Activated T-helper 17 cell treated with anti-CD3 and anti-CD28 coated beads, Interleukin-2, amount 50 U/mL, for 72 hours (primary cell): ENCODE measurements at places on chromosomes 6 and 20.

- H3K4me1 ChIP-seq: peaks cover 3% of the 10 kb centered on the region
- no peak within 1 kb of the TSS for H3K27ac ChIP-seq
Observed at GRCh38 chr6:24125980-24126379, at the start of gene NRSN1. Gene NRSN1, plus strand, starts transcription at chr6:24126215. Its CDS starts 8,113 bp downstream, at chr6:24134328.

- no peak overlapping the region for H3K4me3 ChIP-seq
- H3K4me1 ChIP-seq: no peaks in the 10 kb centered on the region
- peaks cover 52% of the 10 kb centered on the region for H3K27me3 ChIP-seq
- H3K27ac ChIP-seq: no peak overlapping the region
Observed at GRCh38 chr6:151811081-151811480, 3.6 kb downstream of the ESR1 start.

GRCh38 chr6:17885889-17886576 lies 101.4 kb downstream of the KIF13A start:
- H3K36me3 ChIP-seq: no peaks in the 10 kb centered on the region
- H3K4me1 ChIP-seq: no peaks in the 10 kb centered on the region
- ATAC-seq: no peak
- peaks cover 31% of the 10 kb centered on the region for H3K27me3 ChIP-seq

DNA sequence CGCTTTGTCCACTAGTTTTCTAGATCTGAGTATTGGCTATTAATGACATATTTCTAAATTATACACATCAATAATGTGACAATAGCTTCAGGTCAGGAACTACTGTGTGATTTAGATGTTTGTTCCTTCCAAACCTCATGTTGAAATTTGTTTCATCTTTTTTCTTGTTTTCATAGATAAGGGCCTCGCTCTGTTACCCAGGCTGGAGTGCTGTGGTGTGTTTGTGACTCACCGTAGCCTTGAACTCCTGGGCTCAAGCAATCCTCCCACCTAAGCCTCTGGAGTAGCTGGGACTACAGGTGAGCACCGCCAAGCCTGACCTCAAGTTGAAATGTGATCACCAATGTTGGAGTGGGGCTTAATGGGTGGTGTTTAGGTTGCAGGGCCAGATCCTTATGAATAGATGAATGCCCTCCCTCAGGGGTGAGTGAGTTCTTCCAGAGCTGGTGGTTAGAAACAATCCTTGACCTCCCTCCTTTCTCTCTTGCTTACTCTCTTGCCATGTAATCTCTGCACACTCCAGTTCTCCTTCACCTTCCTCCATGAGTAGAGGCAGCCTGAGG lies 5.9 kb upstream of the NQO2 start:
- no peak overlapping the region for H3K4me3 ChIP-seq
- no peaks in the 10 kb centered on the region for H3K4me1 ChIP-seq
- no peaks in the 10 kb centered on the region for H3K27me3 ChIP-seq
- H3K36me3 ChIP-seq: peaks cover 7% of the 10 kb centered on the region
- H3K27ac ChIP-seq: no peak overlapping the region
- no peak for ATAC-seq

DNA sequence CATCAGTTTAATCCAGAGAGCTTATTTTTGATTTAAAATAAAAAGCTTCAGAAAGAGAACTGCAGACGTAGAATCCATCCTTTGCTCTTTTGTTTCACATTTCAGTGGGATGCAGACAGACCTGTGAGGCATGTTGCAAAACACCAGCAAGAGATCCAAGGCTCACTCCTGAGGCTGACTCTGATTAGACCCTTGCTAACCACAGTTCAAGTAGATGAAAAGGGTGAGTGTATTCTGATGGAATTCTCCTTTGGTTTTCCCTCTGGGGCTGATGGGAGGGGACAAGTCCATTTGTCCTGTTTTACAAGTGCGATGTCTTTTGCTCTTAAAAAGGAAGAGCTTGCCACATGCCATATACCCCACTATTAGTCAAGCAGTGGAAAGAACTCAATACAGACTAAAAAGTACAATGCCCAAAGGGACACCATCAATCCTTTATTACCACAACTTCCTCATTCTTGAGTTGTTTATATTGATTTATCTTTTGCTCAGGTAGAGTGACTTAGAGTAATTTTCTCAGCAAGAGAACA lies 772.7 kb downstream of the MAFB start:
- H3K36me3 ChIP-seq: no peaks in the 10 kb centered on the region
- no peak for ATAC-seq
- H3K27me3 ChIP-seq: peaks cover 4% of the 10 kb centered on the region
- H3K4me1 ChIP-seq: no peaks in the 10 kb centered on the region
- no peak overlapping the region for H3K27ac ChIP-seq

DNA sequence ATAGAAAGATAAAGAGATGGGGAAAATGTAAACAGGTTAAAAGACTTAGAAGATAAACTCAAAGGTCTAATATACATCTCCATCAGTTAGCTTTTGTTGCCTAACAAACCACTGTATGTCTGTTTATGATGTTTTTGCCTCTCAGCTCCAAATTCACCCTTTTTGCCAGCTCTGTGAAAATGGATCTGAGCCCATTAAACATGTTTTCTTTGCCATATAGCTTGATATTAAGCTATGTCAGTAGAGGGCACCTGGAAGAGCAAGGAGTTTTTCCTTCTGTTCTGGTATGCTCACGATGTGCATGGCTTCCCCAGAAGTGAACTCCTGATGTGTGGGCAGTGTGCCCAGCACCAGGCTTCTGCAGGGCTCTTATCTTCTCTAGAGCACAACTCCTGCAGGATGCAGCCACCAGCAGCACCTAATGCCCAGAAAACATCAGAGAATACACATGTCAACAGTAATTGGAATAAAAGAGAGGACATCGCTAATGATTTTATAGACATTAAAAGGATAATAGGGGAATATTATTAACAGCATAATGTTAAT lies 14.6 kb upstream of the SNX9 start:
- H3K4me3 ChIP-seq: no peak overlapping the region
- no peaks in the 10 kb centered on the region for H3K27me3 ChIP-seq
- H3K27ac ChIP-seq: no peak overlapping the region
- H3K36me3 ChIP-seq: peaks cover 5% of the 10 kb centered on the region
- no peak for ATAC-seq

DNA sequence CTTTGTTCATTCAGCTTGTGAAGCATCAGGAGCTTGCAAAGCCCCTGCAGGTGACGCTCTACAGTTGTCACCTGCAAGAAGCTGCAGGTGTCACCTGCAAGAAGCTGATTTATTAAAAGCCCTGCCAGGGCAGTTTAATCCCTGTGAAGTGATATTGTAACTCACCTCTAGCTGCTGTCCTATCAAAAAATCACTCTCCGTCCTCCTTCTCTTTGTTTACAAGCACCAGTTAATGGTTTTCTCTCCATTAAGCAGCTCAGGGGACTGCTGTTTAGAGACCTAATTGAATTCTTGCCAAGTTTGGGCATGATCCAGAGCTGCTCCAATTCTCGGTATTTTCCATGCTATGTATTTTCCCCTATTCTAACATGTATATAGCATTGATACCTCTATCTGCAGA lies 345.9 kb downstream of the ARHGAP18 start:
- H3K36me3 ChIP-seq: no peaks in the 10 kb centered on the region
- H3K4me1 ChIP-seq: peaks cover 4% of the 10 kb centered on the region
- no peaks in the 10 kb centered on the region for H3K27me3 ChIP-seq
- no peak overlapping the region for H3K4me3 ChIP-seq
- no peak for ATAC-seq

DNA sequence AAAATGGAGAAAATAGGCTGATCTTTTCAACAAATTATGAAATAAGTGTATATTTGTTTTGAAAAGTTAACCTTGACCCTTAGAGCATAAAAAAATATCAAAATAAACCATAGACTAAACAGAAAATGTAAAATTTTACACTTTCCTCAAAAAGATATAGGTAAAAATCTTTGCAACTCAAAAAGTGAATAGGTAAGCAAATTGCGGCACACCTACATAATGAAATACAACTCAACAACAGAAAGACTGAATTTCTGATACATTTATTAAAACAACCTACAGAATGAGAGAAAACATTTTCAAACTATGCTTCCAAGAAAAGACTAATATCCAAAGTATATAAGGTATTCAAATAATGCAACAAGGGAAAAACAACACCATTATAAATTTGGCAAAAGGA lies 425.7 kb upstream of the KHDRBS2 start:
- H3K4me1 ChIP-seq: no peaks in the 10 kb centered on the region
- no peak overlapping the region for H3K4me3 ChIP-seq

DNA sequence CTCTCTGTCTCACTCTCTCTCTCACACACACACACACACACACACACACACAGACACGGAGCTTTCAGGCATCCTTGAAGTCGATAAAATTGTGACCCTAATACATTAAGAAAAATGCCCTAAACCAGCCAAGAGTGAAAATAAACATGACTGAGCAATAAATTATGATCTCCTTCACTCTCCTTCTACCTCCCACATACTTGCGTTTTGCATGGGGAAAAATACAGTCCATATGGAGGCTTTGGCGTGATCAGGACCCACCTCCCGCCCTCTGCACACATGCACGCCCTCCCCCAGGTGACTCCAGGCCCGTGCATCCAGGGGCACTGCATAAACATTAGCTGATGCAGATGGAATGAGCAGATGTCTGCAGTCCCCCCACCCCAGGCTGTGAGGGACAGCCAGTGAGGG lies 114.2 kb upstream of the JARID2 start:
- no peak overlapping the region for H3K4me3 ChIP-seq
- no peaks in the 10 kb centered on the region for H3K36me3 ChIP-seq
- no peak for ATAC-seq

DNA sequence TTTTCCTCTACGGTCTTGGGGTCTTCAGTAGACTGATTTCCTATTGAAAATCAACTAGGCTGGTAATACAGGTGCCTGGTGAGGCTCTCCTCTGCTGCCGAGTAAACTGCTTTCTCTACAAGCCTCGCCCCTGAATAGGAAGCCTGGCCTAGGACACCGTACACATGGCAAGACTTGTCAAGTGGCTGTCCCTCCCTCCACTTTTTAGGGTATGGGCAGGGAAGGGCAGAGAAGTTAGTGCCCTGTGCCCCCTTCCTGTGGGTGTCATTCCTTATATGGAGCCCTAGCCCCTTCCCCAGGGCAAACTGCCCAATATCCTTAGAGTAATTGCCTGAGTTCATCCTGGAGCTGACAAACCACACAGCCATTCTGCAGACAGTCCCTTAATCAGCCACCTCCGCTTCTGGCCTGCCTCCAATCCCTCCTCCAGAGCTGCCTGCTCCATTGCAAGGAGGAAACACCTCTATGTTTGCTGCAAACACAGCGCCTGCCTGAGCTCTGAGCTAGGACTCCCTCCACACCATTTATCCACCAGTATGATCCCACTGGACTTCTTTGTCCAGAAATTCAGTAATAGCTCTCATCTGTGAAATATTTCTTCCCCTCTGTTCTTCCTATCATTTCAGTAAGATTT lies 93.1 kb downstream of the CHD6 start:
- H3K27ac ChIP-seq: peak overlapping the region; percentile 71
- peaks cover 22% of the 10 kb centered on the region for H3K36me3 ChIP-seq
- H3K4me1 ChIP-seq: peaks cover 32% of the 10 kb centered on the region
- ATAC-seq: no peak
- no peaks in the 10 kb centered on the region for H3K27me3 ChIP-seq

GRCh38 chr20:48800177-48800576 lies 27.6 kb downstream of the PREX1 start:
- no peak overlapping the region for H3K4me3 ChIP-seq
- H3K27ac ChIP-seq: no peak overlapping the region
- no peak for ATAC-seq
- no peaks in the 10 kb centered on the region for H3K27me3 ChIP-seq
- H3K4me1 ChIP-seq: peaks cover 56% of the 10 kb centered on the region

DNA sequence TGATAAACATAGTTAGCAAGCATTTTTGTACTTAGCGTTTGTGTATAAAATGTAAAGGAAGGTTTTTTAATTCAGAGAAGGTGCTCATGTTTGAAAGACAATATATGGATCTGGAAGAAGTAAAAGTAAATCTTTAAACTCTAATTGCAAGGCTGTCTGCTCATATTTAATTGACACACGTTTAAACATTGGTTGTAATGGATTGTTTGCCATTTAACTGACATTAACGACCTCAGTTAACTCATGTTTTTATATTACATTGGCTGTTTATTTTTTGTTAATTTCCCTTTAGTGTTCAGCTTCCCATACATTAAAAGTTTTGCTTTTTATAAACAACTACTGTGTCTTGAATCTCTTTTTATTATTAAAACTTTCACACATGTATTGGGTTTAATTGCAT lies 208.1 kb downstream of the ARID1B start:
- peaks cover 43% of the 10 kb centered on the region for H3K4me1 ChIP-seq
- no peak overlapping the region for H3K27ac ChIP-seq
- no peak overlapping the region for H3K4me3 ChIP-seq
- no peaks in the 10 kb centered on the region for H3K27me3 ChIP-seq

DNA sequence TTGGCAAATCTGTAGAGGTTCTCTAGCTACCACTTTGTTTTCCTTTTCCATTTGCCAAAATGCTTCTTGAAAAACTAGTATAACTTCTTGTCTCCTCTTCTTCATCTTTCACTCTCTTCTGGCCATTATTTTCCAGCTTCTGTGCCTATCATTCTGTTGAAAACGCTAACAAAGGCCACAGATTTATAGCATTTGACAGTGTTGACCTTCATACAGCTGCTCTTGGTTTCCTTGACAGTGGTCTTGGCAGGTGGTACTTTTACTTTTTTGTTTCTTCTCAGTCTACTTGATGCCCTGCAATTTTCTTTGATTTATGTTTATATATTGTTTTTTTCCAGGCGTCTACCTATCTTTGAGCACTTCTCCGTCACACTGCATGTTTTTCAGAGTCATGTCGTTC lies 23.7 kb downstream of the TRMT11 start:
- H3K27ac ChIP-seq: no peak overlapping the region
- peaks cover 92% of the 10 kb centered on the region for H3K36me3 ChIP-seq

GRCh38 chr6:21873562-21873961 lies 280.0 kb downstream of the SOX4 start:
- no peak overlapping the region for H3K4me3 ChIP-seq
- no peaks in the 10 kb centered on the region for H3K36me3 ChIP-seq
- no peak overlapping the region for H3K27ac ChIP-seq
- no peak for ATAC-seq
- H3K4me1 ChIP-seq: no peaks in the 10 kb centered on the region

GRCh38 chr20:7161690-7162089 lies 394.2 kb downstream of the BMP2 start:
- ATAC-seq: no peak
- H3K27ac ChIP-seq: no peak overlapping the region

DNA sequence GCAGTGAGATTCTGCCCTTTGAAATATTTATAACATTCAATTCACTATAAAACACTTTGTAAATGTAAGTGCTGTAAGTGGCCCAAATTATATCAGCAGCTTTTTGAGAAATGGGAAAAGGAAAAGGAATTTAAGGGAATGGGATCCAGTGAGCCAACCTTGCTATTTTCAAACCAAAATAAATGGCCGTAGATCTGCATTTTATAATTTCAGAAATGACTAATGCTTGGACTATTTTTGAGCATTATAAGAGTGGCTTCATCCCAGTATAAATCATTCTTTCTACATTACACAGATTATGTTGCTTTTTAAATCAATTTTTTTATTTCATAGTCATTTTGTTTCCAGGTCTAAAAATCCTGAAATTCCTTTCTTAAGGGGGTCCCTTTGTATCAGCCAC lies 49.2 kb downstream of the ANKRD6 start:
- ATAC-seq: no peak
- no peak overlapping the region for H3K4me3 ChIP-seq
- no peak overlapping the region for H3K27ac ChIP-seq
- no peaks in the 10 kb centered on the region for H3K4me1 ChIP-seq
- H3K27me3 ChIP-seq: no peaks in the 10 kb centered on the region
